Fibroblast of upper back skin (primary cell): ENCODE measurements at places on chromosomes 16 and 17.

GRCh38 chr17:77796176-77796860, 162.2 kb upstream of the TNRC6C start:
- no peak for DNase-seq

DNA sequence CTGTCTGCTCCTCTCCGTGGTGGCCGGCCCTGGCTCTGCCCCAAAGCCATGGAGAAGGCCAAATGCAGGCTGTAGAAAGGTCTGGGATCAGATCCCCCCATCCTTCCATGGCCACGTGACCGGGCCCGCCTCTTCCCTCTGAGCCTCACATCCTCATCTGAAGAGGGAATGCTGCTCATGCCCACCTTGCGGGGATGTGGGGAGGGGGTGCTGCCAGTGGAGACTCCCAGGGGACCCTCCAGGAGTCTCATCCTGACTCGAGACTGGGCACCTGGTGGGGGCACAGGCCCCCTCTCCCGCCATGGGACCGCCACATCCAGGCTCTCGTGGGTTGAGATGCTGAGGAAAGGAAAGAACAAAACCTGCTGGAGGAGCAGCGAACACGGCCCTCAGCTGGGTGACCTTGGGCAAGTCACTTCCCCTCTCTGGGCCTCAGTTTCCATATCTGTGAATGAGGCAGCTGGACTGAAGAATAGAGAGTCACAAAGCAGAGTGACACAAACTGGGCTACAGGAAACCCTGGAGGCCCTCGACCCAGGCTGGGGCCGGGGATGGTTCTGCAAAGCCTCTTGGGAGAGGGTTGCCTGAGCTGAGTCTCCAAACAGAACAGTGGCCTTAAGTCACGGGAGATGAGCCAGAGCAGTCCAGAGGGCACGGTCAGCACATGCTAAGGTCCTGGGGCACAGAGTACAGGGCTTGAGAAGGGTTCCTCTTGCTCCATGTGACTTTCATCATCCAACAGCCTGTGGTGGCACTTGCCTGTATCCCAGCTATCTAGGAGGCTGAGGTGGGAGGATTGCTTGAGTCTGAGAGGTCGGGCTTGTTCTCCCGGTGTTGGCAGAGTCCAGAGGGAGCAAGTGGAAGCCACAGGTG, 30.1 kb downstream of the SOCS1 start:
- DNase-seq: no peak

GRCh38 chr17:57354673-57355072, 98.3 kb downstream of the MSI2 start:
- no peak for DNase-seq

DNA sequence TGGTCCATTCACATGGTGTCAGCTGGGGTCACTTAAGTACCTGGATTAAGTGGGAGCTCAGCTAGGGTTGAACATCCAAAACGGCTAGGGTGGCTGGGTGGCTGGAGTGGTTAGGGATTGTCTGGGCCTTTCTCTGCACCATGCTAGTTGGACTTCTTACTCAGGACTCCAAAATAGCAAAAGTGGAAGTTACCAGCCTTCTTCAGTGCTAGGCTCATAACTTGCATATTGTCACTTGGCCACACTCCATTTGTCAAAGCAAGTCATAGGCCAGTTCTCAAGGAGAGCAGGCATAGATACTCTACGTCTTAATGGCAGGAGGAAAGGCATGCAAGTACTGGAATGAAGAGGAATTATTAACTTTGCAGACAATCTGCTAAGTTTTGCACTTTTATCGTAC, 69.7 kb downstream of the ESRP2 start:
- DNase-seq: no peak

DNA sequence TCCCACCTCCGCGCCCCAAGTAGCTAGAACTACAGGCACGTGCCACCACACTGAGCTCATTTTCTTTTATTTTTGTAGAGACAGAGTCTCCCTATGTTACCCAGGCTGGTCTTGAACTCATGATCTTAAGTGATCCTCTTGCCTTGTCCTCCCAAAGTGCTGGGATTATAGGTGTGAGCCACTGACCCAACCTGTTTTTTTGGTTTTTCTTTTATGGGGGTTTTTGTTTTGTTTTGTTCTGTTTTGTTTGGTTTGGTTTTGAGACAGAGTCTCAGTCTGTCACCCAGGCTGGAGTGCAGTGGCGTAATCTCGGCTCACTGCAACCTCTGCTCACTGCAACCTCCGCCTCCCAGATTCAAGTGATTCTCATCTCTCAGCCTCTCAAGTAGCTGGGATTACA, 16.4 kb downstream of the GID4 start:
- DNase-seq: no peak

DNA sequence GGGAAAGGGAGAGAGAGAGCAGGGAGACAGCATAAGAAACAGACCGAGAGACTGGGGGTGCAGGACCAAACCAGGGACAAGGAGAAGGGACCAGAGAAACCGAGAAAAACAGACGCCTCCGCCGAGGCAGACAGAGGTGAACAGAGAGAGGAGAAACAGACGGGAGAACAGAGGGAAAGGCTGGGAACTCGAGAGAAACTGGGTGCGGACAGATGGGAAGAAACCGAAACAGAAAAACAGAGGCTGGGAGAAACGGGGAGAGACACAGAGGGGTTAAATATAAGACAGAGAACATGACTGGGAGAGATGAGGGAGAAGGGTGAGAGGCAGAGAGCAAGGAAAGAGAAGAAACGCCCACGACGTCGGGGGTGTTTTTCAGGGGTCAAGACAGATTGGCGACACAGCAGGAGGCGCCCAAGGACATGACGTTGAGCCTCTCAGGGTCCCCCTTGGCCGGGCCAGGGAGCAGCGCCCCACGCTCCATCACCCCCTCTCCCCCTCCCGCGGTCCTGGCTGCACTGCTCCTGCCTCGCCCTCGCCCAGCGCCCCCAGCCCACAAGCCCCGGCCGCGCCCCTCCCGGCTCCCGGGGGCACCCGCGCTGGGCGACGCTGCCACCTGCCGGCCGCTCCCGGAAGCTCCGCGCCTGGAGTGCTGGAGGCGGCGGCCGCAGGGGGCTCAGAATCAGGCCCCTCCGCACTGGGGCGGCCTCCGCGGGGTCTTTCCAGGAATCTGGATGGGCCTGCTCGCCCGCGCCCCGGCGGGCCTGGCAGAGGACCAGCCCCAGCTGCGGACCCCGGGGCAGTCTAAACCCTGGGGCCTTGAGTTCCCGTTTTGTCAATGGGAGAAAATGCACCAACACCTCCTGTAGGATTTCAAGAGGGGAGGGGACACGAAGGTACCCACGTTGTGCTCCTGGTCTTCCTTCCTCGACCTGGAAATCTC, 1.3 kb upstream of the TMEM92 start:
- DNase-seq: peak; percentile 60

- no peak for DNase-seq
Measured at GRCh38 chr16:55592306-55592705, 25.8 kb downstream of the CAPNS2 start.

GRCh38 chr17:27547301-27547683, 83.7 kb upstream of the LGALS9 start:
- DNase-seq: no peak

GRCh38 chr16:58685084-58685449, 497 bp upstream of the SLC38A7 start:
- no peak for DNase-seq

DNA sequence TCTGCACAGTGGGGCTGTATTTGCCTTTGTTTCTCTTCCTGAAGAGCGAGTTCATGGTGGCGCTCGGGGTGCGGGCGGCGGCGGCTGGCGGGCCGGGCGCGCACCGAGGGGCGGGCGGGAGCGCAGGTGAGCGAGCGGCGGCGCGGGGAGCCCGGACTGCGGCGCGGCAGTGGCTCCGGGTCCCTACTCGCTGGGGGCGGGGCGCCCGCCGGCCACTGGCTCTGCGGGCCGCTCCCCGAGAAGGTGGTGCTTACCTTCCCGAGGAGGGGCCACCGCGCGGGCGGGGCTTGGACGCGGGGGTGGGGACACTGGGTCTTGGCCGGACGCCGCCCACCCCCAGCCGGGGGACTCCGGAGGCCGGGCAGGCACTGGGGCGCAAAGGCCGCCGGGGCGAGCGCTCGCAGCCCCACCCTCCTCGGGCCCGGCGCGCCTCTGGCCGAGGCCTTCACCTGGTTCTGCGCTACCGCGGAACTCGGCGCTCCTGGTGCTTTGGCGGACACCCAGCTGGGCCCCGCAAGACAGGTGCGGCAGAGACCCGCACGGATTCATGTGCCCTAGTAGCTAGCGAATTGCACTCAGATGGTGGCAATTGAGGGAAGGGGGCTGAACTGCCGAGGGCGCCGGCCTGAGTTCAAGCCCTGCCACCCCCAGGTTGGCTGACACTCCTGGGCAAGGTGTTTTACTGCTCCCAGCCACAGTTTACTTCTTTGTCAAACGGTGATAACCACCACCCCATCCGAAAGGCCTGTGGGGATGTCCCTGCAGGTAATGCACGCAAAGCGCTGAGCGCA, at the start of gene PPL:
Gene PPL, minus strand, starts transcription at position 158 of the 791 bp plus-strand sequence. Its CDS starts 103 bp downstream, at position 55.
- no peak for DNase-seq

- DNase-seq: no peak
Measured at GRCh38 chr17:57999010-57999495, 8.0 kb downstream of the SRSF1 start.
